Keratinocyte (primary cell): ENCODE measurements at places on chromosomes 11 and 22.

DNA sequence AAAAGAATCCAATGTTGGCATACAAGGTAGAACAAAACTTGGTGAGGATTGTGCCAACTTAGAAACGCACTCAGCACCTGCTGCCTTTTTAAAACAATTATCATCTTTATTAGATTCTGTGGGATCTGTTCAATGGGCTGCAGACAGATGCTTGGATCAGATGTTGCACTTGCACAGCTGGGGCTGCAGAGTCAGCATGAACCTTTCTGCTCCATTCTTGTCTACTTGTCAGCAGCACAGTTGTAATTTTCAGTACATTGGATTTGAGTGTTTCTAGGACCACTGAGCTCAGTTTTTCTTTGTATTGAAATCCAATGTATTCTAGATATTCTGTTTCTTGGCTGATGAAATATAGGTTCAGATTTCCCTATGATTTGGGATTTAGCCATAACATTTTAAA lies 164.5 kb downstream of the LUZP2 start:
- no peaks in the 10 kb centered on the region for H3K36me3 ChIP-seq
- no peak overlapping the region for H3K27ac ChIP-seq
- H3K27me3 ChIP-seq: no peaks in the 10 kb centered on the region

DNA sequence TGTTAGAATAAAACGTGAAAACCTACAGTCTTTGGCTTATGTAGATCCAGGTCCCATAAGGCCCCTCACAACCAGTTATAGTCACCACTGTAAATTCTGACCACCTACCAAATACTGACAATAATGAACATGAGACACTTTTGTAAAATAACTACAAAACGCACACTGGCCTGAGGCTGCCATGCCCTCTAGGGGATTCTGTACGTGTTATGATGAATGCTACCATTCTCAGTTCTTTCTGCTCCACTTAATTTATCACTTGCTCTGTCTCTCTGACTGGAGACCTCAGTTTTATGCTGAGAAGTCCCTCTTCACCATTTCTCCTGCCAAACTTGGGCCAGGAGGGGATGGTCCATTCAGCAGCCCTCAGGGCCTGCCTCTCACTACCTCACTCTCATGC lies 18.7 kb upstream of the TMPRSS5 start:
- H3K36me3 ChIP-seq: no peaks in the 10 kb centered on the region
- no peak overlapping the region for H3K27ac ChIP-seq
- no peak overlapping the region for H3K4me3 ChIP-seq
- no peaks in the 10 kb centered on the region for H3K27me3 ChIP-seq
- peaks cover 13% of the 10 kb centered on the region for H3K4me1 ChIP-seq

GRCh38 chr11:60130496-60130895 lies 42.0 kb downstream of the MS4A2 start:
- H3K4me3 ChIP-seq: no peak overlapping the region
- no peak for DNase-seq
- peaks cover 11% of the 10 kb centered on the region for H3K4me1 ChIP-seq
- no peak overlapping the region for H3K27ac ChIP-seq
- H3K36me3 ChIP-seq: no peaks in the 10 kb centered on the region
- H3K27me3 ChIP-seq: no peaks in the 10 kb centered on the region

DNA sequence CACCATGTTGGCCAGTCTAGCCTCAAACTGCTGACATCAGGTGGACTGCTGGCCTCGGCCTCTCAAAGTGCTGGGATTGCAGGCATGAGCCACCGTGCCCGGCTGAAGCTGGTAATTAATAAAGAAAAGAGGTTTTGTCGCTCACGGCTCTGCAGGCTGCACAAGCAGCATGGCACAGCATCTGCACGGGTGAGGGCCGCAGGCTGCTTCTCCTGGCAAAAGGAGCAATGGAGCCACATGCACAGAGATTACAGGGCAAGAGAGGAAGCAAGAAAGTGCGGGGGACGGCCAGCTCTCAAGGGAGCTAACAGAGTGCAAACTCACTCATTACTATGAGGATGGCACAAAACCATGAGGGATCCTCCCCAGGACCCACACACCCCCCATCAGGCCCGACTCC lies 4.7 kb upstream of the PARVB start:
- no peak overlapping the region for H3K4me3 ChIP-seq
- no peak overlapping the region for H3K27ac ChIP-seq
- H3K36me3 ChIP-seq: no peaks in the 10 kb centered on the region

DNA sequence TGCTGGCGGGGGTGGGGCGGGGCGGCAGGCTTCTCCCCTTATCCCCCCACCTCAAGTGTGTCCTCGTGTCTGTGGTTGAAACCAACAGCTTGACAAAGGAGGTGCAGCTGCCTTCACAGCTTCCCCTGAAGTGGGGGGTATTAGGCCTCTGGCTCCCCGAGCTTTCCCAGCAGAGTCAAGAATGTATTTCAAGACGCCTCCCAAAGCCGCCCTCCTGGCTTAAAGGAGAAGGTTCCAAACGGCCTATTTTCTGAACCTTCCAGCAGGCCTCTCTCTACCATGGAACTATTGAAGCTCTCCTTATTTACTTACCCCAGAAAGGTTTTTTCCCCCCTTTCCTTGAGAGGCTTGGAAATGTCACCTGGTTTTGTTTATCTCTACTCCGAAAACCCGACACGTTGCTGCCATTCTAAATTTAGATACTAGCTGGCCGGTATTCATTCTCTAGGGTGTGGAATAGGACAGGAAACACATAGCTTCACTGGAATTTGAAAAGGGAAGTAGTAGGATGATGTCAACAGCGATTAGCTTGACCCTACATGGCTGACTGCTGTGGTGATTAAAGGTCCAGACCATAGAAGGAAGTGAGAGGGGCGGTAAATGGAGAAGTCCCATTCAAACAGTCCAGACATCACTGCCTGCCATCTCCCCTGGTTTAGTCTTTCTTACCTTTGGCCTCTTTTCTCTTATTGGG lies 671 bp upstream of the PICALM start:
- peaks cover 22% of the 10 kb centered on the region for H3K4me1 ChIP-seq
- no peaks in the 10 kb centered on the region for H3K27me3 ChIP-seq
- H3K4me3 ChIP-seq: peak overlapping the region; percentile 98
- DNase-seq: peak; percentile 60
- H3K36me3 ChIP-seq: no peaks in the 10 kb centered on the region

GRCh38 chr22:42269432-42270175 lies 849 bp downstream of the TCF20 start:
- H3K36me3 ChIP-seq: no peaks in the 10 kb centered on the region
- no peaks in the 10 kb centered on the region for H3K27me3 ChIP-seq
- H3K4me3 ChIP-seq: peak overlapping the region; percentile 80
- peak overlapping the region; percentile 79 for H3K27ac ChIP-seq

DNA sequence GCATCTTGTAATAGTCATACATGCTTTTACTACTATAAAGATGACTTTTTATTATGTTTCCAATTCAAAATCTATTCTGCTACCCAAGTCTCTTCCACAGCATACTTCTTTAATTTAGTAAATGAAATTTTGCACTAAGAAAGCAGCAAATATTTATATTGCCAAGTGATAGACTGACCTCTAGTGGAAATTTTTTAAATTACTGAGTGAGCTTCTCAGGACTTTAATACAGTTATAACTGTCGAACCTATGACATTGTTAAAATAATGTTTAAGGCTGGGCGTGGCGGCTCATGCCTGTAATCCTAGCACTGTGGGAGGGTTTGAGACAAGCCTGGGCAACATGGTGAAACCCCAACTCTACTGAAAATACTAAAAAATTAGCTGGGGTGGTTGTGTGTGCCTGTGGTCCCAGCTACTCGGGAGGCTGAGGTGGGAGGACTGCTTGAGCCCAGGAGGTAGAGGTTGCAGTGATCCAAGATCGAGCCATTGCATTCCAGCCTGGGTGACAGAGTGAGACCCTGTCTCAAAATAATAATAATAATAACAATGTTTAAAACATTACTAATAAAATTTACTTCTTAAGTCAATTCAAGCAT lies 27.3 kb downstream of the STK33 start:
- peak; percentile 26 for DNase-seq
- H3K27ac ChIP-seq: no peak overlapping the region
- peaks cover 13% of the 10 kb centered on the region for H3K4me1 ChIP-seq
- H3K27me3 ChIP-seq: no peaks in the 10 kb centered on the region
